ENCODE measurements at places on chromosomes 6 and 20. TPM values are rescaled to one million over a fixed set of nuclear protein-coding genes. Genes with fewer than 3 reads are reported as not detected.

Gene SLC32A1
- total RNA-seq, result not detected

Gene E2F1
- 62.4 TPM for total RNA-seq

Gene CLVS2
- not detected for total RNA-seq

Gene TENT5A
- 1.8 TPM for total RNA-seq

Gene SYCP2L
- 0.71 TPM for total RNA-seq

Gene RGS17
- not detected for total RNA-seq

Gene TFAP2B
- not detected for total RNA-seq

Gene OGFRL1
- 1.3 TPM for total RNA-seq

Gene RAB5IF
- total RNA-seq, result 107 TPM

Gene EYS
- not detected for total RNA-seq

Data from activated naive CD4-positive, alpha-beta T cell treated with anti-CD3 and anti-CD28 coated beads, Interleukin-2, amount 50 U/mL, for 72 hours (primary cell).